ENCODE measurements at places on chromosomes 6 and 20.

DNA sequence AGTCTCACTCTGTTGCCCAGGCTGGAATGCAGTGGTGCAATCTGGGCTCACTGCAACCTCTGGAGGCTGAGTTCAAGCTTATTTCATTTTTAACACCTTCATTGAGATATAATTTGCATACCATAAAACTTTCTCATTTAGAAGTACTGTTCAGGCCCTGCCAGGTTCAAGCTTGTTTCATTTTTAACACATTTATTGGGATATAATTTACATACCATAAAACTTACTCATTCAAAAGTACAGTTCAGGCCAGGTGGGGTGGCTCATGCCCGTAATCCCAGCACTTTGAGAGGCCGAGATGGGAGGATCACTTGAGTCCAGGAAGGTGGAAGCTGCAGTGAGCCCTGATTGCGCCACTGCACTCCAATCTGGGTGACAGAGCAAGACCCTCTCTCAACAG is 5.5 kb downstream of the OR2B6 start:
- no peak for DNase-seq

DNA sequence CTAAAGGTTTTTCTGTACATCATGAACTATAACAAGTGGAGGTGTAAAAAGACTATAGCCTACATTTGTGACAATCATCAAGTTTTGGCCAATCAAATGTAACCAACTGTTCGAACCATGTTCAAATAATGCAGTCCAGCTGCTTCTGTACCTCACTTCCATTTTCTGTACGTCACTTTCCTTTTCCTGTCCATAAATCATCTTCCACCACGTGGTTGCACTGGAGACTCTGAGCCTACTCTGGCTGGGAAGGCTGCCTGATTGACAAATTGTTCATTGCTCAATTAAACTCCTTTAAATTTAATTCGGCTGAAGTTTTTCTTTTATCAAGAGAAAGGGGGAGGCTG is 270.4 kb upstream of the JARID2 start:
- DNase-seq: peak; percentile 4

DNA sequence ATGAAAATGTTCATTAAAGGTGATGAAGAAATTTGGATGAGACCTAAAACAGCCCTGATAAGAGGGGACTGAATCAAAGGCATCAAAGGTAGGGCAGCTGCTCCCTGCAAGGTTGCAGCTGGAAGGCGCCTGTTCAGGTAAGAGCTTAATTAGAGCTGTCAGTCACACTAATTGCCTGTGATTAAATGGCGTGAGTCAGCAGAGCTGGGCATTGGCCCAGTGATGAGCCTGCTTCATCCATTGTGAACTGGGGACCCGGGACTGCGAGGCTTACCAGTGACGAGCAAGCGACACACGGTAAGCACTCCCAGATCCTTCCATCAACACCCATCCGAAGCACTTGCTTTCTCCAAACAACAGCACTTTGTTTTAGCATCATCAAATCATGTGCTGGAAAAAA is 621.5 kb upstream of the CDH4 start:
- no peak for DNase-seq

DNA sequence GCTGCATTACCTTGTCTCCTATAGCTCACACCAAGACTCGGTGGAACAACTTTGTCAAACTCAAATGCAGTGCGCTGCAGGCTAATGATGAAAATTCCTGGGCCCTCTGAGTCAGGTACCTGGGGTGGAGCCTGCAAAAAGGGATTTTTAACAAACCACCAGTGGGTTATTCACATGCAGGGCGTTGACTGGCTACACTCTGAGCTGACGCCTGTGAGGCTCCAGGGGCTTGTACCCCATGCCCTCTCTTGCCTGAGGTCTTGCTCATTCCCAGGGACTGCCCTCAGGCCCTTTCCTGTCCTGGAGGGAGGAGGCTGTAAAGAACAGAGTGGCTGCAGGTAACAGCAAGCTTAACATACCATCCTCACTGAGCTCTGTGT is 9.2 kb downstream of the GTSF1L start:
- DNase-seq: no peak

DNA sequence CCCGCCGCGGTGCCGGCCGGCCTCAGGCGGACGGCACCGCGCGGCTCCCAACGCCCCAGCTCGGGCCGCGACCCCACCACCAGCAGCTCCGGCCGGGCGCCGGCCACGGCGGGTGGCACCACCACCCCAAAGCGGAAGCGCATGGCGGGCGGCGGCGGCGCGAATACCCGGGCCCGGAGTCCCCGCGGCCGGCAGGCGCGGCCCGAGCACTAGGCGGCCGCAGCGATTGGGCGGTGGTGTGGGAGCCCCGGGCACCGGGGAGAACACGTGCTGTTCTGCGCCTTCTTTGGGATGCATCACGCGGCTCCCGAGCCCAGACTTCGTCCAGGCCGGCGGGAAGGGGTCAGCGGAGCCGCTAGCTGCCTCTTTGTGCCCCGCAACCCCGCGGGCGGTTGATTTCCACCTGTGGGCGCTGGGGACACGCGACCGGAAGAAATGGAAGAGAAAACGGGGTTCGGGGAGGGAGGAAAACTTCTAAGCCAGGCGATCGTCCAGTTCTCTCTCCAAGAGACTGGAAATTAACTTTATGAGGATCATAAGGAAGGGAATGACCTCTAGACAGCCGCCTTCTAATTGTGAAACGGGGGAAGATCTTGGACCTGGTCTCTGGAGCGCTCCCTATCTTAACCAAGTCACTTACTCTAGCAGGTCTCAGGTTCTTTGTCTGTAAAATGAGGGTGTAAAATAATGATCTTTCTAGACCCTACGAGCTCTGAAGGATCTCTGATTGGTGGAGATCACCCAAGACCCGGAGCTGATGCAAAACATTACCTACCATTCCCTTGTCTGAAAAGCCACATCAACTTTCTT is at the start of gene EPM2A:
EPM2A (minus strand) TSS at position 165 of the 810 bp plus-strand sequence; CDS start at position 143, 22 bp downstream.
- peak; percentile 68 for DNase-seq

DNA sequence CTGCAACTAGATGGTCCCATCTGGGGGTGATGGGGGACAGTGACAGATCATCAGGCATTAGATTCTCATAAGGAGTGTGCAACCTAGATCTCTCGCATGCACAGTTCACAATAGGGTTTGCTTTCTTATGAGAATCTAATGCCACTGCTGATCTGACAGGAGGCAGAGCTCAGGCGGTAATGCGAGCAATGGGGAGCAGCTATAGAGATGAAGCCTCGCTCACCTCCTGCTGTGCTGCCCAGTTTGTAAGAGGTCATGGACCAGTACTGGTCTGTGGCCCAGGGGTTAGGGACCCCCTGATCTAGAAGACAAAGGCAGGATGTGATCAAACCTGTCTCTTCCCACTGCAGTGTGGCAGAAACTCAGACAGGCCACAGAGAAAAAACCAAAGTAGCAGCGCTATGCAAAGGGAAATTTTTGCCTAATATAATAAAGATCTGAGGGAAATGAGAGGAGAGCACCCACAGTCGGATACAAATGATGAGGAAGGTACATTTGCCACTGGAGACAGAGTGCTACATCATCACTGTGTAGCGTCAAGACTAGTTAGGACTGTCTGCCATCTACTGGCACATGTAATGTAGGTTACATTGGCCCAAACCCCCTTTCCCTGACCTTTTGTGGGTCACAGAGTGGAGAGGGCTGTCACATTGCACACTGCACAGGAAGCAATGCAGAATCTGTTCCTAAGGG is 4.1 kb upstream of the LY86 start:
- DNase-seq: no peak

DNA sequence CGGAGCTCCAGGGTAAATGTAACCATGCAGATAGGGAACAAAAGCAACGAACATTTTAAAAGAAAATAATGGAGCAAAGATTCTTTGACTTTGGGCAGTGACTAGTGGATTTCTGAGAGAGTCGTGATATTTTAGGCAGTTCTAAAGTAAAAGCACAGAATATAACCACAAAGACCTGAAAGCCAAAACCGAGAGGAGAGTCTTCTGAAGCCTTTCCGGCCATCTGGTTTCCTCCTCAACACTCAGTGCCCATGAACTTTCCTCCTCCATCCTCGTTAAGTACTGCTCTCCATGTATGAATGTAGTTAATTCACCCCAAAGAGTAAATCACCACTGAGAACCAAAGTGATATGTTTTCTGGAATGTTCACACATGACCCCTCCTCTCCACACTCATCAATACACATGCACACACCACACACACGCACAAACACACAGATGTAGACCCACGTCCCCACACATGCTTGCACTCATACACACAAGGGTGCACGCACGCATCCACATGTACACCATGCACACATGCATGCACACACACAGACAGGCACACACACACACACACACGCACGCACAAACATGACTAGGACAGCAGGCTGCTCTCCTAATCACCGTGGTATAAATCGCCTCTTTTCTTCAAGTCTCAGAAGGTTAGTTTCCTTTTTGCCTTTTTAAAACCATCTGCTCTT is 109.5 kb downstream of the MYLK4 start:
- no peak for DNase-seq

DNA sequence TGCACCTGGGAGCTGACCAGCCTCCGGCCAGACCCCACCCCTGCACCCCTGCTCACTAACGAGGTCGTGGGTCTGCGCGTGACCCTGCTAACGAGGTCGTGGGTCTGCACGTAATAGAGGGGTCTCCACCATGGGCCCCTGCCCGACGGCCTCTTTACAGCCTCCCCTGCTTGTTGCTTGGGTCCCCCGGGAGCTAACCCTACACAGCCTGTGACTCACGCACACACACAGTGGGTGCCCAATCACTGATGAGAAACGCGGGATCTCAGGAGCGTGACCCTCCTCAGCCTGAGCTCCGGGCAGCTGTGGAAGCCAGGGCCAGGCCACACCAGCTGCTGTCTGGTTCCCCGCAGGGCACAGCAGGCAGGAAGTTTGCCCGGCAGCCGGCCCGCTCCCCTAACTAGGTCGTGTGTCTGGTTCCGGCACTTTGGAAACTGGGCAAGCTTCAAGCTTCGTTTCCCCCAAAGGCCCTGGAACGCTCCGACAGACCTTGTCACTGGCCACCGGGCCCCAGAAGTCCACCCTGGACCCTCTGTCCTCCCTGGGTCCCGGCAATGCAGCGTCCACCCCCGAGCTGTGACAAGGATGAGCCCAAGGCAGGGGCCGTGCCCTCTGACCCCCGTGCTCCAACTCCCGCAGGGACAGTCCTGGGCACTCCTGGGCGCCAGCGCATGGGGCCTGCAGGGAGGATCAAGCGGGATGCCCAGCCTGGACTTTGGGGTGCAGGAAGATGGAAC is 767 bp downstream of the PTK6 start:
- no peak for DNase-seq

DNA sequence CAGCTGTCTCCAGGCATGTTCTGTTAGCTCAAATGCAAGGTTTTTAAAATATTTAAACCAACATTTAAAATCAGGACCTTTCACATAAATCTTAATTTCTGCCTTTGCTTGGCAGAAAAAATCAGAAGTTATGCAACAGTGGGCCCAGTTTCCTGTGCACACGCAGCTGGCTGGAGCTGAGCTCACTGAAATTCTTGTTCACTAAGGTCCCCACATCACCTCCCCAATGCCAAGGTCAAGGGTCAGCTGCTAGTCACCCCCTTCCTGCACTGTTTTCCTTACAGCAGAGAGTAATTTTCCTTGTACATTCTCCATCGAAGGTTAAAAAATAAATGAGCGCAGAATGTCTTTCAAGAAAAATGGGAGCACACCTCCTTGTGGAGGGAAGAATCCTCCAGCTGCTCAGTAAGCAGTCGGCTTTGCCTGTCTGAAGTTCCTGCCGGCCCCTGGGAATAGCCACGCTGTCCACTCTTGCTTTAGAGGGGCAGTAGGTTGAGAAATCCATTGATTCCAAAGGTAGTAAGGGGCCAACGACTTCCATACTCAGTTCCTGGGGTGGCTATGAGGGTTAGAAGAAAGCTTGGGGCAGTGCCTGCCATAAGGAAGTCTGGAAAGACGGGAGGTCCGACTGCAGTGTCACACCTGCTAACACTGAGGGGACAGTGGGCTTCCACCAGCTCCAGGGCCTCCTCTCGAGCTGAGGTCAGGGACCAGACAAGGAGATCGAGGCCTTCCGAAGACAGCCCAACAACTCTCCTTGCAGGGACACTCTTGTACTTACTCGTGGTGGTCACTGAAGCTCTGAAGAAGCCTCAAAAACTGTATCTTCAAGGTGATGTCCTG is 56.8 kb downstream of the MYH7B start:
- no peak for DNase-seq

All from CD4-positive, alpha-beta T cell treated with Interleukin-1 beta for 1 hour (primary cell).